ENCODE measurements at places on chromosomes 3 and 15. TPM values are rescaled to one million over a fixed set of nuclear protein-coding genes. Genes with fewer than 3 reads are reported as not detected.

DNA sequence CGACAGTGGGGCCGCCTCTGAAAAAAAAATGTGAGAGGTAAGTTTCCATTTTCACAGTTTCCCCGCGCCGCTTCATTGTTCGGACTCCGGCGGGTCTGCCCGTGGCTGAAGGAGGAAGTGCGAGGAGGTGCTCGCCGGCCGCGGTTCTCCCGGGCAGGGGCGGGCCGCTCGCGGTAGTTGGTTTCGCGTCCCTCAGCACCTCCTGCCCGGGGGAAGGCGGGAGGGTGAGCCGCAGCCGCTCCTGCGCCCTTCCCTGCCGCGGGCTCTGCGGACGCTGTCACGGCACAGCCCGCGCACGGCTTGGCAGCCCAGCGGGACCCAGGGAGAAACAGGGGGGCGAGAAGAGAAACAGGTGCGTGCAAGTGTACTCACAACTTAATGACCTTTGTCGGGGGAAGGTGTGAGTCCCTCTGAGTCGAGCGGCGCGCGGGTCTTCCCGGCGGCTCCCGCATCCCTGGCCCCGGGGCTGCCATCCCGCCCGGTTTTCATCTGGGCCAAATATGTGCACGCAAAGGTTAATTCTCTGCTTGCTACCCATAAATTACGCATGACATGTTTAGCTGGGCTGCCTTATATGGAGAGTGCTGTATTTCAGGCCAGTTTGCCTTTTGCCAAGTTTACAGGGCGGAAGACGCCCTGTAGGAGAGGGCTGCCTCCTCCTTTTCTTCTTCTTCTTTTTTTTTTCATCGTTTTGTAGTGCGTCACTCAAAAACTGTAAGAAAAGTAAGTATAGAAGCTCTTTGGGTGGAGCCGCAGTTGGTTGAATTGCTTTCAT is 514 bp downstream of the MBNL1 start:
- no peak for DNase-seq
- H3K27me3 ChIP-seq = no peaks in the 10 kb centered on the region
- peak overlapping the region; percentile 98 for H3K27ac ChIP-seq

DNA sequence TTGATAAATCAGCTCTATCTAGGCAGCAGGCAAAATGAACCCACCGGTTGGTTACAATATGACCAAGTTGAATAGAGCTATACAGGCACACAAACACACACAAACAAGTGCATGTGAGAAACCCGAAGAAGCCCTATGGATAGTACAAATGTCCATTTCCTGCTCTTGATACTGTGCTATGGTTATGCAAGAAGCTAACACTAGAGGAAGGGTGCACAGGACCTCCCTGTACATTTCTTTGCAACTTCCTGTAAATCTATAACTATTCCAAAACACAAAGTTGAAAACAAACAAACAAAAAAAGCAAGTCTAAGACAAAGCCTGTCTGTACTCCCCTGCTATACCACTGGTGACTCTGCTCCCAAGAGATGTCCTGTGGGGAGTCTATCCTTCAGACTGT is 8.2 kb upstream of the FAM240A start:
- H3K4me1 ChIP-seq = no peaks in the 10 kb centered on the region
- no peaks in the 10 kb centered on the region for H3K36me3 ChIP-seq
- no peak overlapping the region for H3K27ac ChIP-seq
- DNase-seq = no peak
- no peaks in the 10 kb centered on the region for H3K27me3 ChIP-seq
- H3K4me3 ChIP-seq = no peak overlapping the region

LRTM1 gene
- not detected for total RNA-seq

CPLX3 gene
- total RNA-seq = not detected

DNA sequence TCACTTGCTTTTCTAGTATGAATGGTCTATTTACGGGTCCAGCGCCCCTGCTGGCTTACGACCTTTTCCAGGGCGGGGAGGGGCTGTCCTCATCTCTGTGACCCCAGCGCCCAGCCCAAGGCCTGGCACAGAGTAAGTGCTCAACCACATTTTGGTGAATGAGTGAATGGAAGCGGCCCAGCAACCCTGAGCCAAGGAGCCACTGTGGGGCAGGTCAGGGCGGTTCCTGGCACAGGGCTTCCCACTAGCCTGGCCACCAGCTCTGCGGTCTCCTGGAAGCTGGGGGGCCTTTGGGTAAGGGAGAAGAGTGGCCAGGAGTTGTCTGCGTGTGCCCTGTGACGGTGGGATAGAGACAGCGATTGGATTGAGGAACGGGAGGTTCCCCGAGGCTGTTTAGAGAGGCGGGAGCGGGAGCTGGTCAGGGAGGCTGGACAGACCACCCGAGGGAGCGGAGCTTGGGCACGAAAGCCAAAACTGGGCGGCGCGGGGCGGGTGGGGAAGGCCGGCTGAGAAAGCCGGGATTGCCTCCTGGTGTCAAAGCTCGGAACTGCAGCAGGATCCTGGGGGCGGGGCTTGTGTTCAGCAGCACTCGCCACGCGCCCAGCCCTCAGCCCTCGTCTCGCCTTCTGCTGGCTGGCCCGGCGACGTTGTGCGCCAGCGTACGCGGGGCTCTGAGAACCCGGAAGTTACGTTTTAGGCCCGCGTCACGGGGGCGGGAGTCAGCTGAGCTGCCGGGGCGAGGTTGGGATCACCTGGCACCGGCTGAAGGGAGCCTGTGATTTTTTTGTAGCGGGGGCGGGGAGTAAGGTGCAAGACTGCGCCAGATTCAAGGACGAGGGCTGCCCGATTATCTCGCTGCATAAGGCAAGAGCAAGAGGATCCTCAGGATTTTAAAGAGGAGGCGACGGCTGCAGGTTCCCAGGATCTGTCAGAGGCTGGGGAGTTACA is at the start of gene VPS18:
VPS18 (plus strand) TSS at position 718 of the 948 bp plus-strand sequence. CDS start 319 bp downstream, outside the sequence.
- H3K27ac ChIP-seq = peak within 1 kb of the TSS; percentile 91
- peaks cover 13% of the 10 kb centered on the region for H3K36me3 ChIP-seq
- H3K4me3 ChIP-seq = peak within 1 kb of the TSS; percentile 89
- H3K27me3 ChIP-seq = no peaks in the 10 kb centered on the region
- DNase-seq = peak; percentile 98

PPARG gene
- 28.5 TPM for total RNA-seq

DNA sequence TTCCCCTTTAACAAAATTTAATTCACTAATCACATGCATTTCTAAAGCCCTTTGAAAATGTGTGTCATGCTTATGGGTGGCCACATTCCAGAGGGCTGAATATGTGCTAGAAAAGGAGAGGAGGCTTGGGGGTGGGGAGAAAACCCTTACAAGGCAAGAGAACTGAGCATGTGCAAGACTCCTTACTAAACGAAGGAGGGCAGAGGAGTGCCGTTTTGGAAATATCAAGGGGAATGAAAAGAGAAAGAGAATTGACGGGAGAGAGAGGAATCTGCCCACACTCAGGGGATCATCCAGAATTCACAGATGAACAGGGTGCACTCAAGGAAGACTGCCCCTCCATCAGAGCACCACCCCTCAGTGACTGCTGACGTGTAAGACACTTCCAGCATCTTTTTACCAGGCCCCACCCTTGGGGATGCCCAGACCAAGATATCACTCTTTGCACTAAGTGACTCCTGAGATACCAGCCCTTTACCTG is 37.9 kb upstream of the TSC22D2 start:
- DNase-seq = no peak
- no peaks in the 10 kb centered on the region for H3K27me3 ChIP-seq
- peaks cover 14% of the 10 kb centered on the region for H3K4me1 ChIP-seq
- H3K4me3 ChIP-seq = peak overlapping the region; percentile 30
- peak overlapping the region; percentile 68 for H3K27ac ChIP-seq

DNA sequence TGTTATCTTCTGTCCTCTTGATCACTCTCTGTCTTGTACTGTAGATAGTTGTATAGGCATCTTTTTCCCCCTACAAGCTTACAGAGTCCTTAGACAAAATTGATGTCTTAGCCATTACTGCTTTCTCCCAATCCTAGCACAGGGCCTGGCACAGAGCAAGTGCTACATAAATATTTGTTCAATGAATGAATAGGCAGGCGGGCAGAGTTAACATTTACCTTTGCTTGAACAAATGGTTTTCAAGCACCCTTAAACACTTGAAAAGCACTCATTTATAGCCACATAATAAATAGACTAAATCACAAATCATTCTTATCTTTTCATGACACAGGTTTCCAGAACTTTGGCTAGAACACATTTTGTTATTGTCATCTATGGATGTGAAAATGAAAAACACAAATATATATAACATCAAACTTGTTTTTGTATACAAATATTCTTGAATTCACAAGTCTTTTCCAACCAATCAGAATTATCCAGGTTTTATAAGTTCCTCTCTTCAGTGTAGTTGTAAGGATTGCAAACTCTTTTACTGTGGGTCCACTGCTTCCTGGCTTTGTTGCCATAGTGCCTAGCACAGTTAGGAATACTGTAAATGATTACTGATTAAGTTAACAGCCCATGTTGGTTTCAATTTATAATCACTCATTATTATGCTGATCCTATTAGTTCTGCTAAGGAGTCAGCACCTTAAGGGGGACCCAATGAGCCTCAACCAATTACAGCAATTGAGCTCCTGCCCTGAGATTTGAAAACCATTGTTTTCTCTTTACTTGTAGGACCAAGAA is 61.9 kb downstream of the ISL2 start:
- no peaks in the 10 kb centered on the region for H3K4me1 ChIP-seq
- no peak overlapping the region for H3K27ac ChIP-seq
- H3K4me3 ChIP-seq = no peak overlapping the region
- DNase-seq = no peak

GRCh38 chr15:35973029-35973428 is 427.1 kb upstream of the DPH6 start:
- H3K27ac ChIP-seq = no peak overlapping the region
- no peaks in the 10 kb centered on the region for H3K27me3 ChIP-seq
- no peaks in the 10 kb centered on the region for H3K4me1 ChIP-seq
- DNase-seq = no peak
- H3K36me3 ChIP-seq = no peaks in the 10 kb centered on the region

SELENOS gene
- total RNA-seq = 47.6 TPM

FAM219B gene
- 51.6 TPM for total RNA-seq

DNA sequence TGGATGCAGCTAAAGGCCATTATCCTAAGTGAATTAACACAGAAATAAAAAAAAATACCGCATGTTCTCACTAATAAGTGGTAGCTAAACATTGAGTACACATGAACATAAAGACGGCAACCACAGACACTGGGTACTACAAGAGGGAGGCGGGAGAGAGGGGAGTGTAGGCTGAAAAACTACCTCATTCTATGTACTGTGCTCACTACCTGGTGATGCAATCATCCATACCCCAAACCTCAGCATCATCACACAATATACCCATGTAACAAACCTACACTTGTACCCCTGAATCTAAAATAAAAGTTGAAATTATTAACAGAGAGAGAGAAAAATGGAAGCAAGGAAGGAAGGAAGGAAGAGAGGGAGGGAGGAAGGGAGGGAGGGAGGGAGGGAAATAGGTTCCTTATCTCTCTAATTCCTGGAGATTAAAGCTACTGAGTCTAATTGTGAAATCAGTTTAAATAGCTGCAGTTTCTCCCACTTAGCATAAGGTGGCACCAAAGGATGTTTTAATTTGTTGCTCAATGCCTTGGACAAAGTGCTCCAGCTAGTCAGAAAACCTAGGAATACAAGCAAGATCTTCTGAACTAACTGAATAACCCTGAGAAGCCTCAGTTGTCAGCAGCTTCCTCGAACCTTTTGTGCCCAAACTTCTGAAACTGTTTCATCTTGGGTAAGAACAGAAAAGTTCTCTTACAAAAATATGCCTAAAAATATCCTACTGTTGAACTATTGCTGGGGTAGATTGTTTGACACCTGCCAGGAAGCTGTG is 79.4 kb upstream of the ATP11B start:
- no peaks in the 10 kb centered on the region for H3K4me1 ChIP-seq
- no peaks in the 10 kb centered on the region for H3K27me3 ChIP-seq
- H3K36me3 ChIP-seq = no peaks in the 10 kb centered on the region
- DNase-seq = no peak
- H3K4me3 ChIP-seq = no peak overlapping the region
- H3K27ac ChIP-seq = no peak overlapping the region

MYRIP gene
- total RNA-seq = 7.4 TPM

GABRB3 gene
- not detected for total RNA-seq

DNA sequence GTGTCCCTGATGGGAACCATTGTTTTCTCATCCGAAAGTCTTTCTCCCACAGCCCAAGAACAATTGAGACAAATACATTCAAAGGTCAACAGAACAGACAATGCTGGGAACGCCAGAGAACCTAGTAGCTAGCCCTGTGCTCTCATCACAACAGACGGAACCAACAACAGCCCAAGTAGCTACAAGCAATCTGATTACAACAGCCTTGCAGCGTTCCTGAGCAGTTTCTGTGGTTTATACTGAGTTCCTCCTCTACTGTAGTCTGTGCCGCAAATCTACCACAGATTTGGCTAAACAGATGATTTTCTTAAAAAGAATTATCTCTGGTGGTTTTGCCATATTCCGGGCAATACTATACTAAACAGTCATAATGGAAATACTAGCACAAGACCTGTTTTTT is 435.6 kb downstream of the MECOM start:
- H3K36me3 ChIP-seq = no peaks in the 10 kb centered on the region
- H3K27ac ChIP-seq = no peak overlapping the region
- no peaks in the 10 kb centered on the region for H3K27me3 ChIP-seq
- no peak overlapping the region for H3K4me3 ChIP-seq
- peaks cover 12% of the 10 kb centered on the region for H3K4me1 ChIP-seq
- DNase-seq = no peak

DCLK3 gene
- not detected for total RNA-seq

- no peak overlapping the region for H3K27ac ChIP-seq
- H3K4me3 ChIP-seq = no peak overlapping the region
- H3K36me3 ChIP-seq = no peaks in the 10 kb centered on the region
- H3K4me1 ChIP-seq = no peaks in the 10 kb centered on the region
- no peak for DNase-seq
- no peaks in the 10 kb centered on the region for H3K27me3 ChIP-seq
These were observed 381.0 kb downstream of the SOX2 start for GRCh38 chr3:182092662-182093262.

GRCh38 chr15:77030048-77030927 is 35.4 kb downstream of the PSTPIP1 start:
- H3K27me3 ChIP-seq = no peaks in the 10 kb centered on the region
- H3K4me3 ChIP-seq = no peak overlapping the region
- H3K27ac ChIP-seq = no peak overlapping the region
- no peak for DNase-seq
- peaks cover 19% of the 10 kb centered on the region for H3K4me1 ChIP-seq

RBP2 gene
- not detected for total RNA-seq

GRCh38 chr3:15345066-15345607 is 12.8 kb upstream of the SH3BP5 start:
- no peak overlapping the region for H3K27ac ChIP-seq
- no peak overlapping the region for H3K4me3 ChIP-seq
- H3K4me1 ChIP-seq = no peaks in the 10 kb centered on the region
- no peaks in the 10 kb centered on the region for H3K36me3 ChIP-seq
- H3K27me3 ChIP-seq = no peaks in the 10 kb centered on the region

- no peak for DNase-seq
- no peaks in the 10 kb centered on the region for H3K36me3 ChIP-seq
- no peak overlapping the region for H3K27ac ChIP-seq
These were observed 98.2 kb downstream of the TMEM108 start for GRCh38 chr3:133136114-133137041.

ACSBG1 gene
- 3.4 TPM for total RNA-seq
